ENCODE measurements at places on chromosomes 16 and 17.

GRCh38 chr17:64066716-64067115, 46.3 kb upstream of the ICAM2 start:
- DNase-seq, result no peak

DNA sequence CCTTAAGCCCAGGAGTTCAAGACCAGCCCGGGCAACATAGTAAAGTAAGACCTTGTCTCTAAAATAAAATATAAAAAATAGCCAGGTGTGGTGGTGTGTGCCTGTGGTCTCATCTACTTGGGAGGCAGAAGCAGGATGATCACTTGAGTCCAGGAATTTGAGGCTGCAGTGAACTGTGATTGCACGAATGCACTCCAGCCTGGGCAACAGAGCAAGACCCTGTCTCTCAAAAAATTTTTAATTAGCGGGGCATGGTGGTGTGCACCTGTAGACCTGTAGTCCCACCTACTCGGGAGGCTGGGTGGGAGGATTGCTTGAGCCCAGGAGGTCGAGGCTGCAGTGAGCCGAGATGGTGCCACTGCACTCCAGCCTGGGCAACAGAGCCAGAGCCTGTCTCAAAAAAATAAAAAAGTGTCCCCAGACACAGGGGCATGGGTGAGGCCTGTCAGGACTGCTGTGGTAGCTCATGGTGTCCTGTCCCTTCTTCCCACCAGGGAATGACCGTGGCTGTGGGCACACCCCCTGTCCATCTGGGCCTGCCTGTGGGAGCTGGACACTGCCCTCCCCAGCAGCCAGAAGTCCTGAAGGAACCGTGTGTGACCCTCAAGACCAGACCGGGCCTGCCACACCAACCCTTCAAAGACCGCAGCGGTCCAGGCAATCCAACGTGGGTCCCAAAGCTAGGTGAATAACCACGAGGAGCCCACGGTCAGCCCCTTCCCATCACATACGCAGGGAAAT, 30.8 kb upstream of the GAA start:
- DNase-seq, result no peak

DNA sequence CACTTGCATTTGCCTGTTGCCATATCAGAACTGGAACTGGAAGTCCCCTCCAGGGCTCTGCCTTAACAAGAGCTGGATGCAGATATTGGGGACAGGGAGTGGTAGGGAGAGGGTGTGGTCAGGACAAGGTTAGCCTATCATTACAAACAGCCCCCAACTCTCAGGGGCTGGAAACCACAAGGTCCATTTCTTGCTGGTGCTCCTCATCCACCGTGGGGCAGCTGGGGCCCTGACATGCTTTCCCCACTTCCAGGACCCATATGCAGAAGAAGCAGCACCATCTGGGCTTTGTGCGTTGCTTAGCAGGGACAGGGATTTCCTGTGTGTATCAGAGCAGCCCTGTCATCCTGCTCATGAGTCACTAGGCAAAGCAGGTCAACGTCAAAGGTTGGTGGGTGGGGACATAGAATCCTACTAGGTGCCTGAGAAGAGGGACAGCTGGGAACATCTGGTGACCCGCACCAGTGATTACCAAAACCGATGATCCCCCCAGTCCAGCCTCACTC, 26.9 kb downstream of the RGS9 start:
- peak; percentile 55 for DNase-seq

DNA sequence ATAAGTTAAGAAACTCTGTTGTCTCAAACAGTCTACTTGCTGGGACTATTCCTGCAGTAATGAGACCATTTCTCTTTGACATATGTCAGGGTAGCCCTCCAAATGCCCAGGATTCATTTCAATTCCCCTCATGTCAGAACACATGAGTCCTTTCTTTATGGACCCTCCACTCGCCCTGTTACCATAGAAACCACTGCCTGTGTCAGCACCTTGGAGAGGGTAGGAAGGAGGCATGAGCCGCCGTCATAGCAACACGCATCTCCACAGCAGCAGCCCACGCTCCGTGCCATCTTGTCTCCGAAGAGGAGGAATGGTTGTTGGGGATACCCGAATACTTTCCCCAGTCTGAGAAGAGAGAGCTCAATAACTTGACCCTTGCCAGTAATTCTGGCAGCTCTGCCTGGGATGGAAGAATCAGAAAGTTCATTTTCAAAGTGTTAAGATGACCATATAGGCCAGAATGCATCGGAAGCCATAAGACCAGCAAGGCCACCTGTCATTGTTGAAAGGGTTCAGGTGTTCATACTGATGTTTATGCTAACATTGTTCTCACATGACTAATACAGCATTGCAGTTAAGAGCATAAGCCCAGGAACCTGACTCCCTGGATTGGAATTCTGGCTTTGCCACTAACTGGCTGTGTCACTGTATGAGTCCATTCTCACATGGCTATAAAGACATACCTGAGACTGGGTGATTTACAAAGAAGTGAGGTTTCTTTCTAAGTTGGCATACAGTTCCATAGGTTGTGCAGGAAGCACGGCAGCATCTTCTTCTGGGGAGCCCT, 141.3 kb downstream of the ABCC12 start:
- peak; percentile 17 for DNase-seq

- DNase-seq, result peak; percentile 37
Measured at GRCh38 chr17:28953444-28954118, 2.3 kb upstream of the PHF12 start.

DNA sequence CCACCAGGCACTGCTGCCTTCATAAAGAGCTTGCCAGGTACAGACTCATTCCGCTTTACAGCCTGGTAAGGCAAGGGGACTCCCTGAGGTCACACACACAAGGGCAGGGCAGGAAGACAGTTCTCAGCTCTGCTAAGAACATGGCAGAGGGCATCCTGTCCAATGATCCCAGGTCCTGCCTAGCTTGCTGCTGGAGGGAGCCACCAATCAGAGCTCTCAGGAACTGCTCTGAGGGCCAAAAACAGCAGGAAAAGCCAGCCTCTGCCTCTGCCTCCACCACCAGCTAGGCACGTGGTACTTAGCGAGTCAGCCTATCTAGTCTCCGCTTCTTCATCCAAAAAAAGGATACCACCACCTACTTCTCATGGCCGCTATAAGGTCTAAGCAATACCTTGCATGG, 66.1 kb downstream of the GTF3C1 start:
- no peak for DNase-seq

- no peak for DNase-seq
Measured at GRCh38 chr17:73203788-73204479, 11.1 kb downstream of the COG1 start.

GRCh38 chr17:223723-224471, 42.4 kb upstream of the DOC2B start:
- DNase-seq, result no peak

- no peak for DNase-seq
Measured at GRCh38 chr17:50394711-50395110, 2.6 kb downstream of the LRRC59 start.

- DNase-seq, result peak; percentile 67
Measured at GRCh38 chr17:31674717-31675349, 184.2 kb downstream of the COPRS start.

GRCh38 chr17:59431601-59432000, 100.1 kb downstream of the YPEL2 start:
- no peak for DNase-seq

Measured in fibroblast of skin of back (primary cell).